Fibroblast of skin of scalp (primary cell): ENCODE measurements at places on chromosomes 3 and 15.

DNA sequence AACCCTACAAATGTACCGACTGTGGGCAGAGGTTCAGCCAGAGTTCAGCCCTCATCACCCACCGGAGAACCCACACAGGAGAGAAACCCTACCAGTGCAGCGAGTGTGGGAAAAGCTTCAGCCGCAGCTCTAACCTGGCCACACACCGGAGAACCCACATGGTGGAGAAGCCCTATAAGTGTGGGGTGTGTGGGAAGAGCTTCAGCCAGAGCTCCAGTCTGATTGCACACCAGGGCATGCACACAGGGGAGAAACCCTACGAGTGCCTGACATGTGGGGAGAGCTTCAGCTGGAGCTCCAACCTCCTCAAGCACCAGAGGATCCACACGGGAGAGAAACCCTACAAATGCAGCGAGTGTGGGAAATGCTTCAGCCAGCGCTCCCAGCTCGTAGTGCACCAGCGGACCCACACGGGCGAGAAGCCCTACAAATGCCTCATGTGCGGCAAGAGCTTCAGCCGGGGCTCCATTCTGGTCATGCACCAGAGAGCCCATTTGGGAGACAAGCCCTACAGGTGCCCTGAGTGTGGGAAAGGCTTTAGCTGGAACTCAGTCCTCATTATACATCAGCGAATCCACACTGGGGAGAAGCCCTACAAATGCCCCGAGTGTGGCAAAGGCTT, 20.7 kb downstream of the ZSCAN2 start:
- DNase-seq = no peak

- no peak for DNase-seq
Measured at GRCh38 chr3:192275741-192276355, 451.5 kb downstream of the FGF12 start.

DNA sequence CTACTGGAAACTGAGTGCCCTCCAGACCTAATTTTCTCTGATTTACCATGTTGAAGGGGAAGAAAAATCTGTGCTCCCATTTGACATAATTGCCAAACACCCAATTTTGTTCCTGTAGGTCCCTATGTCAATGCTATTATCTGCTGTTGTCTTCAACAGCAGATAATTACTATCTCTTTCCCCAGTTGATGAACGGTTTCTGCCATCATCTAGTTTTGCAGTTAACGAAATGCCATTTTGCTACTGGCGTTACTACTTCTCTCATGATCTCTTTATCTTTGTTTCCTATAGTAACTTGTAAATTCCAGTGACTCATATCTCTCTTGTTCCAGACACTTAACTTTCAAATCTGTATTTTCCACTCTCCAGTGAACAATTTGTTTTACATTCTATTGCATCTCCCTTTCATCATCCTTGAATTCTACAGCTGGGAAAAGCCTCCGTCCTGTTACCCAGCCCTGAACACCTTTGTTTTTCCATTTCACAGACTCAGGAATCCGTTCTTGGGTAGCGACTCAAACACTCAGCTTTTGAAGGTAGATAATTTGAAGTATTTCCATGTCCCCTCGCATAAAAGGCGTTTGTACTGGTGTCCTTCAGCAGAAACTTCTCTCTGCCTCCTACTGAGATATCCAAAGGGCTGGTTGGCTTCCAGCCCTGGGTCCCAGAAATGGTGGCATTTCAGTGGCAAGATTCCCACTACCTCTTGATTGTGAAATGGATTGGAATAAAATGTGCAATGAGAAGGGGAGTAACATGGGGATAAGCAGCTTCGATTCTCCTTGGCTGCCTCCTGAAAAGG, 111.7 kb downstream of the FOXB1 start:
- peak; percentile 60 for DNase-seq

GRCh38 chr3:139110072-139110830, 65.6 kb upstream of the PRR23C start:
- no peak for DNase-seq

DNA sequence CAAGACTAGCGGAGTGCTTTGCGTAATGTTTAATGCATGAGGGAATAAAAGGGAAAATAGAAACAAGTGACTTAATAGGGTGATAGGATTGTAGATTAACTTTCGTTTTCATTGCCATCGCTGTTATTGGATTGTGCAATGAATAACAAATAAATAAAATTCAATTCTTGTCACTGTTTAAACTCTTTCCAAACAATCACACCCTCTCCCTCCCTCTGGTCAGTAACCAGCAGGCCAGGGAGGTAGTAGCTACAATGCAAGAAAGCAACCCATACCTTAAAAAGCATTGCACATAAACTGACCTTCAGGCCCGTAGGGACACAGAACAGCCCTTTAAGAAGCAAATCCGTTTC, 705 bp upstream of the TFRC start:
- no peak for DNase-seq

DNA sequence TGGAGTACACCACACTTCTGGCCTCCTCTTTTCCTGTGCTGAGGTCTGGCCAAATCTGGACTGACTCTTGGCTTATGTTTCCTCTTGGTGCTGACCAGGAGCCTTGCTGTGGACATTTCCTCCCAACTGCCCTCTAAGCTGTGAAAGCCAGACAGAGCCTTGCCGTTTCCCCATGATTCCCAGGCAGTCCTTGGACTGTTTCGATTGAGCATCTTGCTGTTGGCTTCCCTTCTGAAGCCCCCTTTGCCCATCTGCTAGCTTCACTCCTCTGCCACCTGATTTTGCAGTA, 110.5 kb downstream of the EPHB1 start:
- no peak for DNase-seq
